GM13976 (cell line): ENCODE measurements at places on chromosomes 5 and 9.

DNA sequence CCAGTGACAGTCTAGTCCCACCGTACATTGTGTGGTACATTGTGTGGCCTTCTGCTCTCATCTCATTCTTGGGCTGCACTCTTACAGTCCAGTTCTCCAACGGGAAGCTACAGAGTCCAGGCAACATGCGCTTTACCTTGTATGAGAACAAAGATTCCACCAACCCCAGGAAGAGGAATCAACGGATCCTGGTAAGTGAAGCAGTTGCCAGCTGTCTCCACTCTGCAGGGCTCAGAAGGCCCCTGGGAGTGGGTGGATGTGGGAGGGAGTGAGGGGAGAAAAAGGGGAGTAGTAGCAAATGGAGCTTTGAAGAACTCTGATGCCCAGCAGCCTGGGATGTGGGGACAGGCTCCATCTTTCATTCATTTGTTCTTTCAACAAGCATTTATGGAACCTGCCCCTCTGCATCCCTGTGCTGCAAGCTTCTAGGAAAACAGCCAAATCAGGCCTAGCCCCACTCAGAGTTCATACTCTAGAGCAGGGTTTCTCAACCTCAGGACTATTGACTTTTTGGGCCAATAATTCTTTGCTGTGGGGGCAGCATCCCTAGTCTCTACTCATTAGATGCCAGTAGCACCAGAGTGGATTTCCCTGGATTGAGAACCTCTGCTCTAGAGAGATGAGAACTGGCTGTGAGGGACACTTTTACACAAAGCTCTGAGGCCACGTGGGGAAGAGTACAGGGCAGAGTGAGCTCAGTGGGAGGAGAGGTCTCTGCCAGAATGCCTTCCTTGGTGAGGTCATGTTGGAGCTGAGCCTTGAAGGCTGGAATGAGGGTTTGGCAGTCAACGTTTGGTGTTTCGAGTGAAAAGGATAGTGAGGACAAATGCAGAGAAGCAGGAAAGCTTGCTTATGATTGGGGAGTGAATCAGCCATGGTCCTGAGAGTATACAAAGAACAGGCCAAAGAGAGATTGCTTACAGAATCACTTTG is 1.1 kb downstream of the POLR1E start:
- no peak for DNase-seq

GRCh38 chr5:175809531-175810121 is 61.8 kb upstream of the CPLX2 start:
- no peak for DNase-seq

- DNase-seq, result no peak
Observed at GRCh38 chr5:172722327-172722815, 48.6 kb downstream of the DUSP1 start.

- no peak for DNase-seq
Observed at GRCh38 chr5:146540414-146540813, 24.4 kb upstream of the GPR151 start.

DNA sequence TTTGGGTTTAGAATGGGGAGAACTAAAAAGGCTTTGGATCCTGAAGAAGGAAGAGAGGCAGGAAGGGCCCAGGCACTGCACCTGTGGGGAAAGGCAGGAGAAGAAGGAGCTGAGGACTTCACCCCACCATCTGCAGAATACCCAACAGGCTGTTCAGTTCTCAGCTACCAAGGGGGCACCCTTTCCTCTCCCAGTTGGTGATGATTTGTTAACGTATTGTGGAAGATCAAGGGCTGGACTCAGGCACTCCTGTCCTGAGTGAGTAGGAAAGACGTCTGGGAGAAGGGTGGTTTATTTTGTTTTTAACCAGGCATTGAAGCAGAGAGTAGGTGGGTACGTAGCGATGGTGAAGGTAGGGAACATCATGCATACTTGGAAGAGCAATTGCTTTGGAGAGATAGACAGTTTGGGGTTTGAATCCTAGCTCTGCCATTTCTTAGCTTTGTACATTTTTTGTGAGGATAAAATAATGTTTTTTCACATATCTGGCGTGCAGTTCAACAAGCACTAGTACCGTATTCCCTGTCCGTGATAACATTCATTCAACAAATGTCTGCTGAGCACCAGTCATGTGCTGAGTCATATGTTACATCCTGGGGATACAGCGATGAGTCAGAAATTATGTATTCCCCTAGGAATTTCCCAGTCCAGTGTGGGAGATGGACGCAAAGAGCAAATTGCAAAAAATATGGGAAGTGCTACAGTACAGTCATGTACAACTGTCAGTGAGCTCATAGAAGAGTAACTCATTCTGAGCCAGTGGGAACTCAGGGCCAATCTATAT is 2.1 kb downstream of the MSANTD3 start:
- DNase-seq, result no peak
